ENCODE measurements at places on chromosomes 7 and 10.

DNA sequence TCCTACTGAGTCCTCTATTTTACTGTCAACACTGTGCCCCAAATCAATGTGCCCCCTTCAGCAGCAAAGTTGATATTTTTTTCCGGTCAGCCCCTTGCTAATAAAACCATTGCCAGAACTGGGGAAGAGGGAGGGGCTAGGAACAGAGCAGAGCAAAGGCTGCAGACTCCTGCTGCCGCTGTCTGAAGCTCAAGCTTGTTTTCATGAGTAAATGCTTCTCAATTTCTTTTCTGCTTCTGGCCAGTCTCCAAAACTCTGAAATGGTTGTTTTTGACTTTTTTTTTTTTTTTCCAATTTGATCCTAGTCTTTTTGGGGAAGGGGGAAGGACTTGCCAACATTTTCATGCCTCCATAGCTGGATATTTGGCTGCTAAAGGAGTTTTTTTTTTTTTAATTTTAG is 26.7 kb upstream of the PROSER2 start:
- no peak for DNase-seq

GRCh38 chr10:132614431-132615340 is 77.1 kb downstream of the INPP5A start:
- DNase-seq: no peak

DNA sequence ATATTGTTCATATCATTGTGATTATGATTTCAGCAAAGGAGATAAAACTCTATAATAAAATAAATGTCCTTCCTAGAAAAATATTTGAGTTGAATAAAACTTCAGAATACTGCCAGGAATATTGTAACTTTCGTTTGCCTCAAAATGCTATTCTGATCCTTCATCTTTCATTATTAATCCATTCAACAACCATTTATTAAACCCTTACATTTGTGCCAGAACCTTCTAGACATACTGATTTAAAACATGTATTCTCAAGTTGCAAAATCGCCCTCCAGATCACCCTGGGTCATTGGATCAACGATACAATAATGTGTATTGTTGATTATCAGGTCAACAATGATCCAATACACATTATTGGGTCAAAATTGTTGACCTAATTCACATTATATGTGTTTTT is 759.8 kb downstream of the CNTNAP2 start:
- DNase-seq: no peak

DNA sequence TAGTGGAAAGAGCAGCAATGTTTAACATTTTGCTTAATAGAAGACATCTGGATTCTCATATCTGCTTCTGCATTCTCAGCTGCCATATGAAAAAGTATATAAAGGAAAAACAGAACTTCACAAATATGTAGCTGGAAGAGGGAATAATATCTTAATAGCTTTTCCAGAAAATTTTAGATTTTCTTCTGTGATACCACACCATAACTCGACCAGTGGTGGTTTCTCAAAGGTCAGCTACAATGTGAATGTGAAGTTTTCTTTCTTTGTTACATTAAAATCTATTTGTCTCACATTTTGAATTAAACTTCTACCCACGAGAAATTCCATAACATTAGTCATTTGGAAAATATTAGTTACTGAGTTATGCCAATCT is 339.8 kb downstream of the PARD3 start:
- DNase-seq: no peak

DNA sequence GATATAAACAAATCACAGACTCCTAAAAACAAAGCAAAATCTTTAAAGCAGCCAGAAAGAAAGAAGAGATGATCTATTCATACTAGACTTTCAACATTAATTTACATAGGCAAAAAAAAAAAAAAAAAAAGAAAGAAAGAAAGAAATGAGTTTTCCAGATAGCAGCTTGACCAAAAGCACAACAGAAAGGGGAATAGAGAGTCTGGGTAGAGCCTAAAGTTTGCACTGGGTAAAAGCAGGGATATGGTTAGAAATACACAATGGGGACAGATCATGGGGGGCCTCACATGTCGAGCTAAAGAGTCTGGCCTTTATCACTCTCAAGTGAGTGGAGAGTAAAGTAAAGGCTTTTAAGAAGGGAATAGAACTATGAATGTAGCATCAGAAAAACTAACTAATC is 169.8 kb downstream of the SGMS1 start:
- no peak for DNase-seq

- DNase-seq: no peak
These were observed 80.6 kb downstream of the RGS10 start for GRCh38 chr10:119461923-119462322.

- DNase-seq: no peak
These were observed 804 bp downstream of the TMEM106B start for GRCh38 chr7:12211711-12212485.

DNA sequence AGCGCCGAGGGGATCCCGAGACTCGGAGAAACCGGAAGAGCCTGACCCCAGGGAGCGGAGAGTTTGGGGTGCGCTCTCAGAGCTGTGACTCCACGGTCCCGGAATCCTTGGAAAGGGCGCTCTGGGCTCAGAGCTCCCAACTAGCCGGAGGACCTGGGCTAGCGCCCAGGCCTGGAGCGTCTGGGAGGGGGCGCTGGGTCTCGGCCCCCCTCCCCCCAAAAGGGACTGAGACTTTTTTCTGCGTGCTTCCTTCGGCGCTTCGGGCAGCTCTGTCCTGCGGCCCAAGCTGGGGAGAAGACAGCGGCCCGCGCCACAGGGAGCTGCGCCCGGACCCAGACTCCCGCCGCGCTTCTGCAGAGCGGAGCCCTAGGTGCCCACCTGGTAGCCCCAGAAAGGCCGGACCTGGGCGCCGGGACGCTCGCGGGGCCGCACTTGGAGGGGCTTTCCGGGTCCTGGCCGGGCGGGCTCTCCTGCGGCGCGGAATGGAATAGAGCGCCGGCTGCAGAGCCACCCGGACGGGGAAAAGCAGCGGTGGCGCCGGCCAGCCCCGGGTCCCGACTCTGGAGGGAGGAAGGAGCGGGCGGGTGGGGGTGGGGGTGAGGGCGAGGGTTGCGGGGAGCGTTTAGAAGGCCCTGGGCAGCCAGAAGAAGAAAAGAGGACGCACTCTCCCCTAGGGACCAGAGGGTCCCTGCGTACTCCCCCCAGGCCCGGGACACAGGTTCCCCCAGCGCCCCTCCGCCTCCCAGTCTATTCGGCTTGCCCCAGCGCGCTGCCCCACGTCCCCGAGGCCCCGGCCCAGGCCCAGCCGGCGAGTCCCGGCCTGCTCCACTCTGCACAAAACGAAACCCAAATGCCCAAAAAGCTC is 4.7 kb downstream of the ZNF503 start:
- DNase-seq: no peak

DNA sequence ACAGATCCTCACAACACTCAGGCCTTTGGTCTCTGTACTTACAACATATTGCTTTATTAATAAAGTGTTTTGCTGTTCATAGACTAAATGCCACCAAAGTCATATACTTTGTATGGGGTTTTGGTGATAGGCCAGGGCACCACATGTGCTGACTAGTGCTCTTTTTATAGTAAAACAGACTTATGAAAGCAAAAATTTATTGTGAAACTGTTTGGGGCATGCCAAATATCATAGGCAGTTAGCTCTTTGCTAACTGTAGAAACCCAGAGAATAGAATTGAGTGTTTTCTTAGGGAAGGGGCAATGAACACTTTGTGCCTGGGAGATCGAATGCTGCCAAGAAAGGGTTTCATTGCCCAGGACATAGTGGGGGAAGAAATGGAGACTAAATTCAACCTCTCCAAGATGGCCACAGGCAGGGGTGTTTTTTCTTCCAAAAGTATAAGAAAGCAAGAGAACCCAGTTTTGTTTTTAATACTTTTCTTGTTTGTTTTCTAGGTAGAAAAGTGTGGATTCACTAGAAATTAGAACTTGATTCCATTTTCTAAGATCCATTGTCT is 142.7 kb downstream of the TRIL start:
- DNase-seq: no peak
